ENCODE measurements at places on chromosomes 4 and X.

DNA sequence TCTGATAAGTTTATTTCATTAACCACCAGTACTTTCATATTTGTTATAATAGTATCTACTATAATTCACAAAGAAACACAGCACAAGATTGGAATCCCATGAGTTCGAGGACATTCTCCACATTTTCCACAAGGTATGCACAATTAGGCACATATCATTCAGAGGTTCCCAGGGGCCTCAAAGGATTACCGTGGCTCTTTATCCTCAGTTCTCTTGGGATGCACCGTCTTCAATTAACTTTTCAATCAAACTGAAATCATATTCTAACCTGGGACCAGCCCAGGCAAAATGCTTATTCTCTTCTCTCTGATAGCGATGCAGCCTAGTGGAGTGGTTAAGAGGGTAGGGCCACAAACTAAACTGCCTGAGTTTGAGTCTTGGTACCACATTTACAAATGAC is 242.6 kb upstream of the RASGEF1B start:
- DNase-seq, result no peak

DNA sequence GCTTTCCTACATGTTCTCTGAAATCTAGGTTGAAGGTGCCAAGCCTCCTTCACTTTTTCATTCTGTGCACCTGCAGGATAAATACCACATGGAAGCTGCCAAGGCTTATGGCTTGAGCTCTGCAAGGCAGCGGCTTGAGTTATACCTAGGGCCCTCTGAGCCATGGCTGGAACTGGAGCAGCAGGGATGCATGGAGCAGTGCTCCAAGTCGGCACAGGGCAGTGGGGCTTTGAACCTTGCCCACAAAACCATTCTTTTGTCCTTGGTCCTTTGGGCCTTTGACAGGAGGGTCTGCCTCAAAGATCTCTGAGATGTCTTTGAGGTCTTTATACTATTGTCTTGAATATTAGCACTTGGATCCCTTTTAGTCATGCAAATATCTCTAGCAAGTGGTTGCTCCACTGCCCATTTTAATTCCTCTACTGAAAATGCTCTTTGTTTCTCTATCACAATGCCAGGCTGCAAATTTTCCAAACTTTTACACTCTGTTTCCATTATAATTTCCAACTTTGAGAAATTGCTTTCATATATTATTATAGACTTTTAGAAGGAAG is 536.2 kb upstream of the KLHL4 start:
- no peak for DNase-seq

DNA sequence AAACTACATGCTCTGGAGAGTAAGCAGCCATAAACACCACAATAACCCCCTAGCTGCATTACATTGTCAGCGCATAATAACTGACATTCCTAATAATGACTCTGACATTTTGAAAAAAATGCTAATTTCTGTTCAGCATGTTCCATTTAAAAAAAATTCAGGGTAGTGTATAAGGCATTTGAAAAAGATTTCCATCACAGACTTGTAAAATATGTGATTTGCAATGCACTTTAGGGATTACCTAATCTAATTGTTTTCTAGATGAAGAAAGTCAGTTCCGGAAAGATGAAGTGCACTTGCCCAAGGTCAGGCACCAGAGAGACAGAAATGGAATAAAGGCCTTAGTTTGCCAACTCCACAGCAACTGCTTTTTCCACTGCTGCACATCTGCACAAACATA is 55.3 kb downstream of the FANCB start:
- DNase-seq, result no peak

DNA sequence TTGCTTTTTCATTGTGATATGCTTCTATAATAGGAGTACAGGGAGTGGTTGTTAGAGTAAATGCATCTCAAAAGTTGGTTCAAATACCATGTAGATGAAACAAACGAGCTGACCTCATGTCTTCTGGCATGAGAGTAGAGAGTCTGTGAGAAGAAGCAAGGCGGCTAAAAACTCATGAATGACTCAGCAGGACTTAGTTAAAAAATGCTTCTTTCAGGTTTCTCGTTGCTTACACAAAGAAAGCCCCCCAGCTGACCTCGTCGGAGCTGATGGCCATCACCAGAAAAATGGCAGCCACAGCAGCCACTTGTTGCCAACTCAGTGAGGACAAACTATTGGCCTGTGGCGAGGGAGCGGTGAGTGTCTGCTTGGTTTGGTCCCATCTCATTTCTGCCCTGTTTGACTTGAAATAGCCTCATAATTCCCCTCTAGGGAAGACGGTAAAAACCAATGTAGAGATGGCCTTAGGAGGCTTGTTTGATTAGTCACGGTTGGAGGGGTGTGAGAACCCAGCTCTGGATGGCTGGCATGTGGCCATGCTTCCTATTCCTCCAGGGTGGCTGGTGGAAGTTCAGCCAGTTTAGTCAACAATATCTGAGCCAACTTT is 14.5 kb downstream of the AFP start:
- DNase-seq, result peak; percentile 39

GRCh38 chr4:186832906-186833305 is 109.2 kb upstream of the FAT1 start:
- no peak for DNase-seq

DNA sequence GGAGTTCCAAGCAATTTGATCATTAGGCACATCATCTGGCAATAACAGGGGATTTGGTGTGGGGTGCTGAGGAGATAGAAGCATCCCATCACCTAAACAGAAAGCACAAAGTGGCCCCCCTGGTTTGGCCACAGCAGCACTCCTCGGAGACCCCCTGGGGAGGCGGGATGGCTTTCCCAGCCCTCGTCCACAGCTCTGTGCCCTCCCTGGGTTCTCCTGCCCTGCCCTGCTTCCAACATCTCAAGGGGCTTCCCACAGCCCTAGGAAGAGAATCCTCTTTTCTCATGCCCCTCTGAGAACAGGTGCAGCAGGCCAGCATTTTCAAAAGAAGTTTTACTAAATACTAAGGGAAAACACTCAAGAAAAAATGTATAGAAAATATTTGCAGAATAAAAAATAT is 12.8 kb downstream of the ATP5ME start:
- no peak for DNase-seq

DNA sequence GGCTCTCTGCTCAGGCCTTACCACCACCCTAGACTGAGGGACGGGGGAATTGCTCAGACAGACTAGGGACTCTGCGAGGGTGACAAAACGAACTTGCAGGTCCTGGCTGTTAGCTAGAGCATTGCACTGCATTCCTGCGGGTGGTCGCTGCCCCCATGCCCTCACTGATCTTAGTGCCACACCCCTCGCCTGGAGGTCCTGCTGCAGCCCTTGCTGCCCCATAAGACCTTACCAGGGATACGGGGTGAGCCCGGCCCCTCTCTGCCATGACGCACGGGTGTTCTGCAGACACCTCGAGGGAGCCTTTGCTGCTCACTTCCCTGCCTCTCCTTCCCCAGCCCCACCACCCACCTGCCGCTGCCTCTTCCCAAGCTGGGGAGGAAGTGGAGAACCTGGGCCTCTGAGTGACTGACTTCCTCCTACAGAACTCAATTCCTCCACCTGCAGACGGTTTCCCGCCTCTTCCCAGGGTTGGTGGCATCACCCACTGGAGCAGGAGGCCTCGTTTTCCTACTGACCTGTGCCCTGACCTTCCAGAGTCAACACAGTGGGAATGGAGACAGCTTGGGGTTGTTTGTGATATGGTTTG is 19.8 kb upstream of the TBC1D14 start:
- no peak for DNase-seq

All from GOT3 (cell line).